Lung microvascular endothelial cell (primary cell): ENCODE measurements at places on chromosomes 1 and 21.

DNA sequence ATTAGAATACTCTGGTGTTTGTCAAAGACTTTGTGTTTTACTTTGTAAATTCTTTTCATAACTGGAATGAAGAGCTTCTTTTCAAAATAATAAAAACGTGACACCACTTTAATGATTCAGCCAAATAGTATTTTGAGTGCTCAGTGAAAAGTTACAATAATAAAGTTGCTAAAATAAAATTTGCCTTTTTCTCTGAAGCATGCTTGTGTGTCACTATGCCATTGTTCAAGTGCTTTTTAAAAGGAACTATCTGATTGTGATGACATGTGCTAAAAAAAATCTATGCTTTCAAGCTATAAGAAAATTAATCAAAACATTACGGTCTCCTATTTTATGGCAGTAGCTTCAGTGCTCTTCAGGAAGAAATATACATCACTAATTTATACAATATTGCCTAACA lies 1290.5 kb upstream of the B3GALT2 start:
- DNase-seq: no peak

- no peak for DNase-seq
These were observed 80.6 kb downstream of the WLS start for GRCh38 chr1:68151690-68152089.

GRCh38 chr1:90850898-90851710 lies 134.0 kb upstream of the BARHL2 start:
- peak; percentile 76 for DNase-seq

GRCh38 chr1:158821723-158822122 lies 9.4 kb upstream of the MNDA start:
- no peak for DNase-seq

DNA sequence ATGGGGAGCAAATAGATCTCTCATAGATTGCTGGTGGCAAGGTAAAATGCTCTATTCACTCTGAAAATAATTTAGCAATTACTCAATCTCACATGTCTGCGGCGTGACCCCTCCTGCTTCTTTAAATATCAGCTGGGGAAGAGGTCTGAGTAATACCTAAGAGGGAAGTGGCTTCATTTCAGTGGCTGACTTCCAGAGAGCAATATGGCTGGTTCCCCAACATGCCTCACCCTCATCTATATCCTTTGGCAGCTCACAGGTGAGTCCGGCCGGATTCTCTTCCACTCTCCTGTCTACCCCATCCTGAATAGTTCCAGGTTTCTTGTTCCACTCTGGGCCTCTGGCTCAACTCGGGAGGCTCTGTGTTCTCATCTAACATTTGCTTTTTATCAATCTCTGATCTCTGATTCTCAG lies at the start of gene SLAMF7:
Gene SLAMF7 (plus strand): TSS at position 150 of the 414 bp plus-strand sequence. CDS start 55 bp downstream, at position 205.
- no peak for DNase-seq

DNA sequence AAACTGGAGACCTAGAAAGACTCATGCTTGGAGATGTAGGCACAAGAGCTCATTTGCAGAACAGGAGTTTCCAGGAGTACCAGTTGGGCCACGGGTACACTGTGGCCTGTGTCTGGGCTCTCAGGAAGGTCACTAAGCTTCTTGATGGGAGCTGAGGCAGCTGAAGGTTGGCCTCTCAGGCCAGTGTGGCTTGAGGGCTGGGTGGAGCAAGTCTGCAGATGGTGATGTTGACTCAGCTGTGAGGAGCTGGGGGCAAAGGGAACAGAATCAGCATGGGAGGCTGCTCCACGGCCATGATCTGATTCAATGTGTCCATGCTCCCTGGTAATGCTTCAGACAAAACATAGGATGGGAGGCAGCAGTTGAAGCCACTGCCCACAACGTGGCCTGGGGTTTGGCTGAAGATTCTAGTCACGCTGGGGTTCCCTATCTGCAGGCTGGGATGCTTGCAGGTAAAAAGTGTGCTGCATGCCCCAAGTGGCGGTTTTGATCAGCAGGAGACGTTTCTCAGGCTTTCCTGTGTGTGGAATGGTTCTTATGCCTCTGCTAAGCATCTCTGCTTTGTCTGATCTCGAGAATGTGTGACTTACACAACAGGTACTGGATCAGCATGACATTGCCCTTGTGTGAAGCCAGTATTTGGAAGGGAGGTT lies 15.4 kb upstream of the TENT5C start:
- no peak for DNase-seq

DNA sequence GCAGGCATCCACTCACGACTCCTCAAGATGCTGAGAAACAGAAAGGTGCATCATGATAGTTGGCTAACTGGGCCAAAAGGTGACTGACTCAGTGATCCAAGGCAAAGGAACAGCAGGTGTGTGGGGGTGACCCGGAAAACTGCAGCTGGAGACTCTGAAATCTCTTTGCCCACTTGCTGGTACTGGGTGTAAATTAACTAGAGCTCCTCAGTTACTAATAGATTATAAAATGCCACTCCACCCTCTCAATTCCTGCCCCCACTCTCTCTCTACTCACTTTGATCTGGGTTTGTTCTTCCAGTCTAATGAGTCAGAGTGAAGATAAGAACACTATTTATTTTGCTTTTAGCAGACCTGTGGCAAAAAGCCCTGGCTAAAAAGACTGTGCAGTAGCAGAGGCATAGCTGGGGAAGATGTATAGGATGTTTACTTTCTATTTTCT lies 7.2 kb upstream of the PIGC start:
- no peak for DNase-seq

GRCh38 chr1:87683196-87683956 lies 354.7 kb downstream of the LMO4 start:
- no peak for DNase-seq

DNA sequence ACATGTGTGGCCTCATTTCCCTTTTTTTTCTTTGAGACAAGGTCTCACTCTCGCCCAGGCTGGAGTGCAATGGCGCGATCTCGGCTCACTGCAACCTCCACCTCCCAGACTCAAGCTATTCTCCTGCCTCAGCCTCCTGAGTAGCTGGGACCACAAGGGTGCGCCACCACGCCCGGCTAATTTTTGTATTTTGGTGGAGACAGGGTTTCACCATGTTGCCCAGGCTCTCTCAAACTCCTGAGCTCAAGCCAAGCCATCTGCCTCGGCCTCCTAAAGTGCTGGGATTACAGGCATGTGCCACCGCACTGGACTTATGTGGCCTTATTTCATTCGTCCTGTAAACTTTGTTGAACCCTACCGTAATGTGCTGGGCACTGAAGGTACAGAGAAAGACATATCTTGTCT lies 569 bp upstream of the WARS2 start:
- peak; percentile 48 for DNase-seq

DNA sequence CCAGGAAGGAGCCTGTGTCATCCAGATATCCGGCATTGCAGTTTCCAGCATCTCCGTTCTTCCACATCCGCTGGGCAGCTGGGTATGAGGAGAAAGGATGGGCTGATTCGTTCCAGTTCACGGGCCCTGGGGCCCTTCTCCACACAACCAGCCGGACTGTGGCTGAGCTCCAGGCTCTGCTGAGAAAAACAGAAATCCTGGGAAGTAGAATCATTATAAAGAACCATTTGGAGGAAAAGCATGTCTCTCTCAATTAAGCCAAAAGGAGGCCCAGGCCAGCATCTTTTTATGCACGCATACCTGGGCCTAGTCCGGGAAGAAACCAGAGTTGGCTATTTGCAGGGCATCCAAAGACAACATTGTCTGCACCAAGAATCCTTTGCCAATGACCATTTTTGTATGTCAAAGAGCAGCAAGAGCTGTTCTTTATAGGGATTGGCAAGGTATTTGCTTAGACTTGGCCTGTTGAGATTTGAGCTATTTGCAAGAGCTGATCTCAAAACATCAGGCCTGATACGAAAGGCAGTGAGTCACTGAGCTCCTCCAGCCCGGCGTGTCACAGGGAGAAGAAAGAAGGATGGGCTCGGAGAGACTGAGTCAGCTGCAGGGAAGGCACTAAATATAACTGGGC lies 84.9 kb upstream of the ARHGEF16 start:
- no peak for DNase-seq

GRCh38 chr1:75127916-75128717 lies 6.1 kb upstream of the LHX8 start:
- no peak for DNase-seq

DNA sequence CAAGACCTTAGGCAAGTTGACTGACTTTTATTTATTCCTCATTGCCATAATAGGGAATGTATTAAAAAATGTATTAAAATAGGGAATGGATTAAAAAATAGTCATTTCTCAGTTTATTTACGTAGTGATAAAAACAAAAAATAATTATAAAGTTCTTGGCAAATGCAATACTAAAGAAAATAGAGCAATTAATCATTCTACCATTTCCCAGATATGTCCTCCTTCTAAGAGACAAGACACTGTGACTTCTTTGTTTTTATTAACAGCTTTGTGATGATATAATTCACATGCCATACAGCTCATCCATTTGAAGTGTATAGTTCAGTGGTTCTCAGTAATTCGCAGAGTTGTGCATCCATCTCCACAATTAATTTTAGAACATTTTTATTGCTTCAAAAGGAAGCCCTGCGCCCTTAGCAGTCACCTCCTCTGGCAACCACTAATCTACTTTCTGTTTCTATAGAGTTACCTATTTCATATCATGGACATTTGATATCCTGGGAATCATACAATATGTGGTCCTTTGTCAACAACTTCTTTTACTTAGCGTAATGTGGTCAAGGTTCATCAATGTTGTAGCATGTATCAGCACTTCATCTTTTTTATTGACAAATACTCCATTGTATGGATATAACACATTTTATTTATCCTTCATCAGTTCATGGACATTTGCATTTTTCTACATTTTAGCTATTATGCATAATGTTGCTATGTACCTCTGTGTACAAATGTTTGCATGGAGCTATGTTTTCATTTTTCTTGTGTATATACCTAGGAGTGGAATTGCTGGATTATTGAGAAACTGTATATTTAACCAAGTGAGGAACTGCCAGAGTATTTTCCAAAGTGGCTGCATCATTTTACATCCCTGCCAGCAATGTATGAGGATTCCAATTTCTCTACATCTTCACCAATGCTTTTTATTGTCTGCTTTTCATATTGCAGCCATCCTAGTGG lies 5.6 kb downstream of the TBX19 start:
- DNase-seq: no peak

GRCh38 chr21:42404539-42404938 lies 837 bp downstream of the UBASH3A start:
- DNase-seq: no peak

GRCh38 chr1:198936371-198937083 lies 297.7 kb downstream of the PTPRC start:
- peak; percentile 50 for DNase-seq

GRCh38 chr1:65963156-65963888 lies 170.6 kb downstream of the PDE4B start:
- no peak for DNase-seq

DNA sequence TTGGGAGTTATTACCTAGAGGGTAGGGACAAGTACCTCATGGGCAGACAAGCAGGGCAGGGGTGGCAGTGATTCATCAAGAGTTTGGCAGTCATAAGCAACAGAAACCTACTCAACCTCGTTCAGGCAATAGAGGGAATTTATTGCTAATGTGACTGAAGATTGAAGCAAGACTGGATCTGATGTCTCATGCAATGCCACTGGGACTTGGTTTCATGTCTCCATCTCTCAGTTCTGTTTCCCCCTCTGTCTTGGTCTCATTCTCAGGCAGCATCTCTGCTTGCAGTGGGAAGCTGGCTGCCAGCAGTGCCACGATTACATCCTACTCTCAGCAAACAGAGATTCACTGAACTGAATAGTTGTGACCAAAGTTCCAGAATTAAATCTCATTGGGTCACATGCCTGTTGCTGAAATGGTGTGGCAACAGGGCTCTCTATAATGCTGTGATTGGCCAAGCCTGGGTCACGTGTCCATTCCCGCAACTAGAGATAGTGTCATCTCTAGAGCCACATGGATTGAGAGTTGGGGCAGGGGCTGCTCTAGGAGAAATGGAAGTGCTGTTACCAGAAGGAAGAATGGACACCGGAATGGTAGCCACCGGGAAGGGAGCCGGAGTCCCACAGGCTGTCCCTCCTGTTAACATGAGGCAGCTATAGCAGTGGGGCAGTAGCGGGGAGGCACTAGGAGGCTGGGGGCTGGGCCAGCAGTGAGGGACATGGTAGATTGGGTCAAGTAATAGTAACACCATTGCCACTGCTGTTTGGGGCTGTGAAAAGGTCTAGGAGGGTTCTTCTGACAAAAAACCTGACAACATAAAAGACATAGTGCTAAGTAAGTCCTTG lies 3.9 kb upstream of the CDC42 start:
- no peak for DNase-seq

DNA sequence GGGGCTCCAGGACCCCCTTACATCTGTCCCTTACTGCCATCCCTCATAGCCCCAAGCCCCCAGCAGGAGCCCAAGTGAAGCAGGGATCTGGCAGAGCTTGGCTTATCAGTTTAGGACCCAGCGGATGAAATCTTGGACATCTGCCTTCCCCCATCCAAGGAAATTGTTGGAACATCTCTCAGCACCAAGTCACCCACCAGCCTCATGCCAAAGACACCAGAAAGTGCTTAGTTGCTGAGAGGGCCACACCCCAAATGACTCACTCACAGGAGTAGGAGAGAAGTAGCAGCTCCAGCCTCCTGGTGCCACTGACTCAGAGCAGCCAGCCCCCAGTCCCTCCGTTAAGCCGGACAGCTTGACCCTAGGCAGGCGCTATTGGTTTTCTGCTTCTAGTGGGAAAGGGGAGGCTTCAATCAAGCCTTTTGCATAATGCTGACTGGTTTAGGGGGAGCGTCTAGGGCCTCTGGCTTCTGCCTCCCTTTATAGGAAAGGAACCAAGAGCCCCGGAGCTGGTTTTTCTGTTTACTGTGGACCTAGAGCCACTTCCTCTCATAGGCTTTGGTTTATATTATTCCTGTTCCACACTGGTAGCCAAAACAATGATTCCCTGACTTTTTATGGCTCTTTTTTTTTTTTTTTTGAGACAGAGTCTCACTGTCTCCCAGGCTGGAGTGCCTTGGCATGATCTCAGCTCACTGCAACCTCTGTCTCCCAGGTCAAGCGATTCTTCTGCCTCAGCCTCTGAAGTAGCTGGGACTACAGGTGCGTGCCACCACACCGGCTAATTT lies 114.2 kb upstream of the IPO9 start:
- DNase-seq: peak; percentile 48

DNA sequence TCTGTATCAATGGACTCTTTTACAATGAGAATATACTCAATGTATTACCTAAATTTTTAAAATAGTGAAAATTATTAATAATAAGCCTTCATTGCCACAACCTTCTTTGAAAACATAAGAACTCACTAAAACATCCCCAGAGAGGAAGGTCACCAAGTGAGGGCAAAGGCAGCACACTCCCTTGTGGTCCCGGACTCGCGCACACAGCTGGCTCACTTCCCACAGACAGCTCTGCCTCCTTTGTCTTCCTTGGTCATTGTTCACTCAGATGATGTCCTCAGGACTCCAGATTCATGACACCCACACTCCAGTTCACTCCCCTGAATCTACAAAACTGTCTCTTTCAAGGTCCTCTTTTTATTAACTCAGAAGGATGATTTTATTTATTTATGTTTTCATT lies 19.2 kb upstream of the UBR4 start:
- no peak for DNase-seq
